T-helper 2 cell treated with Interferon-gamma antibody and Interleukin-4, amounts not matched to agents 5 μg/mL and 100 μg/mL, for 36 hours (primary cell): ENCODE measurements at places on chromosomes 1 and 21.
A peak's percentile ranks its signal among the peaks of the same experiment; 100 is the strongest.

GRCh38 chr1:110215621-110216515 lies 5.8 kb downstream of the KCNC4 start:
- DNase-seq, result no peak

DNA sequence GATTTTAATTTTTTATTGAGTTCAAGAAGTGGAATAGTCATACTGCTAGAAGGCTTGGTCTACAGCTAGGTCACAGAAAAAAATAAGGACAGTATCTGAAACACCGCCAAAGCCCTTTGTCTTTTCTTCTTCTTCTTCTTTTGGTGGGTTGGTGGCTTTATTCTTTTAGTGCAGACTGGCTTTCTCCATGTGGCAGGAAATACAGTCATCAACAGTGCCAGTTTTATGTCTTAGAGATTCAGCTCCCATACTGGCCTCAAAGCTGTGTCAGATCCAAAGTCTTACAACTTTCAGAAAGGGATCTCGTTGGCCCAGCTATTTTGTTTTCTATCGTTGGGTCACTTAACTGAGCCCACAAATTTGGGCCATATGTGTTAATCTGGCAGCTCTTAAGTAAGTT lies 58.2 kb downstream of the FNBP1L start:
- no peak for DNase-seq

- DNase-seq, result peak; percentile 93
These were observed 59.3 kb downstream of the MAN1C1 start for GRCh38 chr1:25675729-25676476.

DNA sequence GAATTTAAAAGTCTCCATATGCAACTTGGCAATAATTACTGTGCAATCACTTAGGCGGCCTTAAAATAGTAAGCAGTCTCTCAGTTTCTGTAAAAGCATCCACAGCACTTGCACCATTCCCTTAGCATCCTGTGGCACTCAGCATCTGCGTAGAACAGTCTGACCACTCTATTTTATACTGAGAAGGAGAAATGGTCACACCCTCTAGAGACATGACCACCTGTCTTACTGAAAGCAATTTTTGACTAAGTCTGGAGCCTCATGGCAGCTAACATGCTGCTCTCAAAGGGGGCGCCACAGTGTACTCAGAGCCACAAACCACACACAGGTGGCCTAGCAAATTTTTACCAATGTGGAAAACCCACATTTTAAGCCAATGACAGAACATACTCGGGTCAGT lies 62.0 kb downstream of the KCNK1 start:
- DNase-seq, result no peak

DNA sequence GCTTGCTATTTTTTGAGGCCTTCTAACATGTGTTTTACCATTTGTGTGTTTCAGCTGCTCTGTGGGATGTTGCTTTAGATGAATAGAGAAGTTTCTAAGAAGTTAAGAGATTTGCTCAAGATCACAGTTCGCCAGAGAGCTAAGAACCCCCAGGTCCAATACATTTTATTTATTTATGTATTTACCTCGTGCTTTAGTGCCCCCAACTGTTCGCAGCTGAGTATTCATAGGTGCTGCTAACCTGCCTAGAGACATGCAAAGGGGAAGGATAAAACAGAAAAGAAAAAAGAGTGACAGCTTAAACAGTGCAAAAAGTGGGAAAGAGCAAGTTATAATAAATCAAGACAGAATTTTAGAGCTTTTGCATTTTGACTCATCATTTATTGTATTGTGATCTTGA lies 31.1 kb downstream of the NFYC start:
- no peak for DNase-seq

DNA sequence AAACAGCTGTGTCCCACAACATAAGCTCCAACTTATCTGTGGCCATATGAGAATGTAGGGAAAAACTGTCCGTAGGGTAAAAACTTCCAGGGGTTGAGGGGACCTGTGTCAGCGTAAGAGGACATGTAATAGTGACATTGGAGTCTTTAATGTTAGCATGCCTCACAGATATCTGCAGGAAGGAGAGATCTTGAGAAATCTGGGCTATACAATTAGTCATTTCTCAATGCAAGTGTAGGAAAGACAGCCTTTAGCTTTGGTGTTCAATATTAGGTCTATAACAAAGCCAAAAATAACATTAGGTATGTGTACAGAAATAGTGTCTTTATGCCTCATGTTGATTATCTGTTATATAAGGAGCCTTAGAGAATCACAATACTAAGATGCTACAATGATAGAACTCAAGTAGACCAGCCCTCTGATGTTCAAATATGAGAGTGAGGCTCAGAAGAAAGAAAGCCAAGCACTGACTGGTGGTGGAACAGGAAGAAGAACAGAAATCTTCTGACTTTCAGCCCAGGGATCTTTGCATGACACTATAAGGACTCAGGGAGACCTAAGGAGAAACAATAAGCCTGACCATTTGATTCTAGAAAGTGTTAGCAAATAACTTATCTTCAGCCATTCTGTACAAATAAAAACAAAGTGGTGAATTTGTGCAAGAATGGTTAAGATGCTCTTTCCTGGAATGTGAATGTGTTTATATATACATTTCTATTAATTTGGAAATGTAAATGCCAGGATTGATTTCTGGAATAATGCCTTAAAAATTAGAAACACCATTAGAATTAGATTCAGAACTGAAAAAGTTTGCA lies 152.6 kb downstream of the ZC3H11B start:
- no peak for DNase-seq

GRCh38 chr21:43574741-43575472 lies 84.4 kb downstream of the HSF2BP start:
- DNase-seq, result no peak

DNA sequence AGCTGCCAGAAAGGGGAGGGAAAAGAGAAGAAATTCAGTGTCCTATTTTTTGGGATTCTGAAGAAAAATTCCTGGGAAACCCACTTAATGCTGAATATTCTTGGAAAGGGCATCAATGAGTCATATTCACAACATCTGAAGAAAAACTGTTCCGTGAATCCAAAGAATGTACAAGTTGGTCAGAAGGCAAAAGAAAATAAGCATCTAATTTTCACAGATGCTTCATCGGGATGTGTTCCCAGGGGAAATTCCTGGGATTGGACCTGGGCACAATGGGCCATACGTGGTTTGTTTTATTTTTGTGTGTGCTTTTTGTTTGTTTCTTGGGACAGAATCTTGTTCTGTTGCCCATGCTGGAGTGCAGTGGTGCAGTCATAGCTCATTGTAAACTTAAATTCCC lies 112.2 kb downstream of the MAP3K21 start:
- DNase-seq, result no peak

DNA sequence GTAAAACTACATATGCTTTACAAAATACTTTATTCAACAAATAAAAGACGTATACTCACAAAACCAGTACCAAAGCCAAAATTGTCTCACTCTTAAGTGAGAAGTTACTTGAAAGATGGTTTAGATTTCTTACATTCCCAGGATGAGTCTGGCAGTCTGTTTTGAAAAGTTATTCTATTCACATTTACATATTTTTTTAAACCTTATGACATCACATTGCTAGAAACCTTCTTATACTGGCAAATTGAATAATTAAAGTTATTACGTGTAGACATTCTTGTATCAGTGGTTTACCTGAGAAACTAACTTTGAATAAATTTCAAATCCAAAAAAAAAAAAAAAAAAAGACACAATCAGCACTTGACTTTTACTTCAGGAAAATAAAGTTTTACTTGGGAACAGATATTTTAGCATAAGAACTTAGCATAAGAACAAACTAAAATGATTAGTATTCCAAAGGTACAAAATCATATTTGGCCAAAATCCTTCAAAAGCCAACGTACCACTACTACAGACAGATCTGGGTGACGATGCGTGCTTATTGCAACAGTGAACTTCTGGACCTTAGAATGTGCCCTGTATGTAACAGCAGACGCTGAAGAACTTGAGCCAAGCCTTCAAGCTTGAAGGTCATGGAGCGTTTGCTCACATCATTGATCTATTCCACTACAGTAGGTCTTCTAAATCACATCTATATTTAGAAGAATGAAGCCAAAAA lies 2.5 kb downstream of the CDC42BPA start:
- DNase-seq, result no peak

- peak; percentile 76 for DNase-seq
These were observed 81.6 kb upstream of the LRRC8D start for GRCh38 chr1:89739013-89739843.

DNA sequence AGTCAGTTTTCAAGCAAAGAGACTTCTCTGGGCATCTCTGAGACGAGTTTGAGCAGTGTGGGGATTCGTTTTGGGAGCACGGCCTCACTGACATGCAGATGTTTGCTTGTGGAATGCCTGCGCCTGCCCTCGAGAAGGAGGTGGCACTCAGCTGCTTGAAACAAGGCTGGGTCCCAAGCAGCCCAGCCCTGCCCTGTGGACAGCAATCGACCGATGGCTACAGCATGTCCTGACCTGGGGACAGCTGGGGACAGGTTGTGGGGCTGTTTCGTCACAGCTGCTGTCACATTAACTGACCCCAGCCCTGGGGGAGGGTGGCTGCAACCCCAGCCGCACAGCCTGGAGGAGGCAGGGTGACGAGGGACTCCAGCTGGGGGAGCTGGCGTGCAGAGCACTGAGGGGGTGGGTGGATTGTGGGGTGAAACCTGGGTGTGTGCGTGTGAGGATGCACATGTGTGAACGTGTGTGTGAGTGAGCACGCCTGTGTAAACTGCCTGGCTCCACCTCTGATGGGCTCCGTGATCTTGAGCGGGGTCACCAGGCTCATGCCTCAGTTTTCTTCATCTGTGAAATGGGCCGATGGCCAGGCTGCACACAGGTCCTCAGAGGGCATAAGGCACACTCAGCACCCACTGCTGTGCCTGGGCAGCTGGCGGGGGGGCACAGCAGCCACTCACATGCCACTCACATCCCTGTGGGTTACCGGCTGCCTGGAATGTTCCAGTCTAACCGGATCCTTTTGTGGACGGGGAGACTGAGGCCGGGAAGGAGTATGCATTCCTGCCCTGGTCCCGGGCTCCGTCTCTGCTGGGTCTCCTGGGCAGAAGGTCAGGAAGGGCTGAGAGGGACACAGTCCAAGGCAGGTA lies 49.3 kb downstream of the COL18A1 start:
- DNase-seq, result no peak

DNA sequence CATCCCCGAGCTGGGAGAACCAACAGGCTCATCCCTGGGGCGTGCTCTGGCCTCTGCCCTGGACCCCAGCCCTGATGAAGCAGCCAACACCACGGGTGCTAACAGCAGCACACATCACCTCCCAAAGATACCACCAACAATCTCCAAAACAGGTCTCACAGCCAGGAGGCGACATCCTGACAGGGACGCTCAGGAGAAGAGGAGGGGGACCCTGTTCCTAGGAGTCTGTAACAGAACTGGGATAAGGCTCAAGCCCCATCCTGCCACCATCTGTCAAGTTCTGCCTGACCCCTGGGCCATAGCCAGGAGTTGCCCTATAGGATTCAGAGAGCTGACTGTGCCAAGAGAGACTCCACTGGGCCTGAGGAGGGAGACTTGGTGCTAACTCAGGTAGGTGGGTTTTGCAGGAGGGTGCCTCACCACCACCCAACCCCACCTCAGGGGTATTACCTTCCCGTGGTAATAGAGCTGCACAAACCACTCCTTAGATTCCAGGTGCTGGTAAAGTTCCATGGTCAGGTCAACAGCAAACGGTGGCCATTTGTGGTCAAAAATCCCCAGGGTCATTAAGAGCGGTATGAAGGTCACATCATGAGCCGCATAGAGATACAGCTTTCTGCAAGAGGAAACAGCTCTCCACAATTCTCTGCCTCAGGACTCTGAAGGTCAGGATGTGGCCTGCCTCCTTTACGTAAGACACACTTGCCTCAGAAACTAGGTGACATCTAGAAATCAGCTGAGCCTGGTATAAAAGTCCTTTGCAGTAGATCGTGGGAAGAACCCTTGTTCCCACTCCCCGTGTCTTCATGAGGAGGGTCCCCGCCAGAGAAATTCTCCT lies 22.3 kb downstream of the ACP6 start:
- peak; percentile 43 for DNase-seq

DNA sequence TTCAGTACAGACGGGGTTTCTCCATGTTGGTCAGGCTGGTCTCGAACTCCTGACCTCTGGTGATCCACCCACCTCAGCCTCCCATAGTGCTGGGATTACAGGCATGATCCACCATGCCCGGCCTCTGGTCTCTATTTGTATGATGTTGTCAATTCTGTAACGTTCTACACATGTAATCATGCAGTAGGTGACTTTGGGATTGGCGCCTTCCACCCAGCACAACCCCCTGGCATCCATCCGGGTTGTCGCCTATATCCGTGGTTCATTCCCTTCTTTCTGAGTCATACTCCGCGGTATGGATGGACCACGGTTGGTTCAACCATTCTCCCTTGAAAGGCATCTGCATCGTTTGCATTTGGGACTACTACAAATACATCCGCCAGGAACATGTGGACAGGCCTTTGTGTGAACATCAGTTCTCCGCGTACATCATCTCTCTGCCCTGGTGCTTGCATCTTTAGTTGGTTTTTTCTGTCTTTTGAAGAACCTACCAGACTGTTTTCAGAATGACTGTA lies 72.1 kb downstream of the PDE9A start:
- no peak for DNase-seq

DNA sequence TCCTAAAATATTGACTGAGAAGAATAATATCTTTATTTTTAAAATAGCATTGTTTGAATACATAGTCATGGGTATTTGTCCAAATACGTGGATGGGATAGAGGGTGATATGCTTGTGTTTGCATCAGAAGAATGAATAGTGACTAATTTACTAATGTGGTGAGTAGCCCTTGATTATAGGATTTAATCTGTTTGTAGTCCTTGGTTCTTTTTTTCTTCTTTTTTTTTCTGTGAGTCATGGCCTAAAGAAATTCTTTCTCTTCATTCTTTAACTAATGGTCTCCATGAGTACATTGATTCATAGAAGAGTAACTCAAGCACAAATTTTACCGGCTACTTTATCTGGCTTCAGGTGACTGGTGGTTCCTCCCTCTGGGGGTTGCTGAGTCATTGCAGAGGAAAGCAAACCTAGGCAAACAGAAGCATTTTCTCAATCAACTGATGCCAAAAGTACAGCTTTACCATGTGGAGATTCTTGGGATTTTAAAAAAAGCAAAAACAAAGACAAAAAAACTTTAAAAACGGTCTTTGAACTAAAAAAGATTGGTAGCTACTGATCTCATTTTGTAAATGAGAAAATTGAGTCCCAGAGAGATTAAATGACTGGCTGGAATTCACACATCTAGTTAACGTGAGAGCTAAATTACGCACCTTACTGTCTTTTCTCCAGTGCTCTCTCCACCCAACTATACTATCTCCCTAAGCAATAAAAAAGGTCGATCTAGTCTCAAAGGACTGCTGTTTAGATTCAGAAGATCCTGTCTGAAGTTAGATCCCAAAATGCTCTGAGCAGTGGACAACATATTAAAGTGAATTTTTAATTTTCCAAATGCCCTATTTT lies 40.5 kb downstream of the AK5 start:
- DNase-seq, result no peak

DNA sequence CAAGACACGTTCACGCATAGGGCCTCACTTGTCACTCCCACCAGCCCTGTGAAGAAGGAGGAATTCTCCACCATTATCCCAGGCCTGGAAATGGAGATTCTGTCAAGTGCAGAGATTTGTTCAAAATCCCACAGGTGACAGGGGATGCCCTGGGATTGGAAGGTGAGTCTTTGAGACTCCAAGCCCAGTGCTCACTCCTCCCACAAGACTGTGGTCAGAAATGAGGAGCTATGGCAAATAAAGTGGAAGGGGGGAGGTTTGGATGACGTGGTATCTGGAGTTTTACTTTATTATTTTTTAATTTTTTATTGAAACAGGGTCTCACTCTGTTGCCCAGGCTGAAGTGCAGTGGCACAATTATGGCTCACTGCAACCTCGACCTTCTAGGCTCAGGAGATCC lies 12.8 kb upstream of the FOXO6 start:
- no peak for DNase-seq
